ENCODE measurements at places on chromosomes 7 and 10. TPM values are rescaled to one million over a fixed set of nuclear protein-coding genes. Genes with fewer than 3 reads are reported as not detected.

DNA sequence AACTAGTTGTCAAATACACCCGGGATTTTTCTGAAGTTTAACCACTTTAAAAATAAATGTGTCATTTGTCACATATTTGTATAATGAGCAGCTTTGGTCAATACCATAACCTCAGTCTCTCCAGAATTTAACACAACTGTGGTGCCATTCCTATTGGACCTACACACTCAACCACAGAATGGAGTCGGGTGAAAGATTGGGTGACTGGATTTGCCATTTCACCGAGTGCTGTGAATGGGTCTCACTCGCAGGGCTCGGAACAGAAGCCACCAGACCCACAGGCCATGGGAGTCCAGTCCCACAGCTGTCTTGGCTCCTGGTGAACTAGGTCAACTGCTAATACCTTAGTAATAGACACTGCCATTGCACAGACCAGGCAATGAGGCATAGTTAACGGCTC, 298.4 kb downstream of the CCDC3 start:
- H3K27ac ChIP-seq, result peak overlapping the region; percentile 82
- no peak for DNase-seq
- no peaks in the 10 kb centered on the region for H3K36me3 ChIP-seq
- no peaks in the 10 kb centered on the region for H3K27me3 ChIP-seq

DNA sequence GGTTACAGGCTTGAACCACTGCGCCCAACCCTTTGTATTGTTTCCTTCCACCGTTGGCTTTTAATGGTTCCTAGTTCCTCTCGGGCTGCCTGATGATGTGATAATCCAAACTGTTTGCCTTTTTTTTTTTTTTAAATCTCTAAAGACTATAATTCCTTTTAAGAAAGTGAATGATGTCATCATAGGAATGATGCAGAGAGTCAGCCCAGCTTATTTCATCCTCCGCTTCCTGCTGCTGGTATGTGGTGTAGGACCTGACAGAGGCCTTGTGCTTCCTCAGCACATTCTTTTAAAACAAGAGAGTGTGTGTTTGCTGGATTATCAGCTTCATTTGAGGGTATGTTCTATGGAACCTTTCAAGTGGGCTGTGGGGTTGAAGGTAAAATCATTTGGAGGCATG, 241.4 kb downstream of the LRMDA start:
- H3K27ac ChIP-seq, result no peak overlapping the region
- peaks cover 9% of the 10 kb centered on the region for H3K27me3 ChIP-seq
- no peaks in the 10 kb centered on the region for H3K4me1 ChIP-seq
- DNase-seq, result peak; percentile 41
- H3K36me3 ChIP-seq, result no peaks in the 10 kb centered on the region

DNA sequence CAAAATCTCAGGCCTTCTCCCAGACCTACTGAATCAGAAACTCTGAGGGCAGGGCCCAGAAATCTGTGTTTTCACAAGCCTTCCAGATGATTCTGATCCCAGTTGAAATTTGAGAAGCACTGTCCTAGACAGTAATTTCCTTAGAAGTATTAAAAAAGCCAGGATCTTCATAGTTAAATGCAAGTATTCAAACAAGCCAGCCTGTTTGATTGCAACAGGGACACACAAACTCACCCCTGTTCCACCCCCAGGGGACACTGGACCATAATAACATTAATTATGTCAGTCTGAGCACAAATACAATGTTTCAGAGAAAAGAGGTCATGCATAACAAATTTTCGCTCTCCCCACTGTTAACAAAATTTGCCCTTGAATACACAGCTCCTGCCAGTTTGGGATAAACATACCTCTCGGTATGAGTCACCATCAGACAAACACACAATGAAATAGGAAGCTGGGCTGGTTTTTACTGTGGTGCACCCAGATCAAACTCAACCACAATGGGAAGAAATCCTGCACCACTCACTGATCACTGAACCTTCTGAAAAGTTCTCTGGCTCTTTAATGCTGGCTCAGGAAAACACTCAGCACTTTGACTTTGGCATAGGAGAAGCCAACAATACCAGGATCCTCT, 34.3 kb downstream of the ABLIM1 start:
- H3K36me3 ChIP-seq, result no peaks in the 10 kb centered on the region
- H3K4me1 ChIP-seq, result peaks cover 33% of the 10 kb centered on the region
- H3K27me3 ChIP-seq, result no peaks in the 10 kb centered on the region
- DNase-seq, result peak; percentile 94
- peak overlapping the region; percentile 14 for H3K27ac ChIP-seq
- H3K4me3 ChIP-seq, result no peak overlapping the region

DNA sequence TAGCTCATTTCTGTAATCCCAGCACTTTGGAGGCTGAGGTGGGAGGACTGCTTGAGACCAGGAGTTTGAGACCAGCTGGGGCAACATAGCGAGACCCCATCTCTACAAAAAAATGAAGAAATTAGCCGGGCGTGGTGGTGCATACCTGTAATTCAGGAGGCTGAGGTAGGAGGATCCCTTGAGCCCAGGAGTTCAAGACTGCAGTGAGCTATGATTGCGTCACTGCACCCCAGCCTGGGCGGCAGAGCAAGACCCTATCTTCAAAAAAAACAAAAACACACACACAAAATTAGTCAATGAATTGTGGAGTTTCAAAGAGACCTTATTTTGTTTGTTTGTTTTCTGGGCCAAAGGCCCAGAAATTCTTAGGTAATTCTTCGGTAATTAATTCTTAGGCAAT, 110.0 kb downstream of the CUX1 start:
- no peak overlapping the region for H3K4me3 ChIP-seq
- DNase-seq, result no peak
- H3K27me3 ChIP-seq, result no peaks in the 10 kb centered on the region

GRCh38 chr10:101779544-101780186, 3.6 kb downstream of the NPM3 start:
- no peak overlapping the region for H3K27ac ChIP-seq
- H3K4me1 ChIP-seq, result peaks cover 33% of the 10 kb centered on the region
- peaks cover 36% of the 10 kb centered on the region for H3K27me3 ChIP-seq
- H3K4me3 ChIP-seq, result peak overlapping the region; percentile 40
- peak; percentile 25 for DNase-seq

- H3K4me3 ChIP-seq, result no peak overlapping the region
- peak overlapping the region; percentile 14 for H3K27ac ChIP-seq
- H3K27me3 ChIP-seq, result no peaks in the 10 kb centered on the region
- DNase-seq, result peak; percentile 89
- no peaks in the 10 kb centered on the region for H3K36me3 ChIP-seq
These were observed 84.2 kb upstream of the FRMD4A start for GRCh38 chr10:14414901-14415300.

GRCh38 chr7:26630941-26631580, 233.3 kb downstream of the SKAP2 start:
- no peaks in the 10 kb centered on the region for H3K4me1 ChIP-seq
- H3K36me3 ChIP-seq, result no peaks in the 10 kb centered on the region
- no peak overlapping the region for H3K4me3 ChIP-seq
- no peaks in the 10 kb centered on the region for H3K27me3 ChIP-seq
- no peak for DNase-seq

DNA sequence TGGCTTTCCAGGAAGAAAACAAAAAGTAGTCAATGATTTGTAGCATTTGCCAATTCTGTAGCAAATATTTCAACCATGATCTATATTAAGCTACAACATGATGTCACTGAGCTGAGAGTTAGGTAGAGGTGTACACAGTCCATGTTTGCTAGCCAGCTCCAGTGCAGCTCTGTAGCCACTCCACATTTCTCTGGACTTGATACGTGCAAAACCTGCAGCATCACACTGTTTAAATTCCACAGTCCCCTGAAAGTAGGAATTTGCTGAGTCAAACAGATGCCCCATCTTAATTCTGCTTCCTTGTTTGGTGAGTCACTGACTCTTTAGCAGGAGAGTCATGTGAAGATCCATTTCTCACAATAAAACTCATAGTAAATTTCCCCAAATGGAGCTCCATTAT, 89.8 kb upstream of the LRRTM3 start:
- H3K36me3 ChIP-seq, result no peaks in the 10 kb centered on the region
- H3K27ac ChIP-seq, result peak overlapping the region; percentile 17
- no peak overlapping the region for H3K4me3 ChIP-seq
- peaks cover 32% of the 10 kb centered on the region for H3K4me1 ChIP-seq

DNA sequence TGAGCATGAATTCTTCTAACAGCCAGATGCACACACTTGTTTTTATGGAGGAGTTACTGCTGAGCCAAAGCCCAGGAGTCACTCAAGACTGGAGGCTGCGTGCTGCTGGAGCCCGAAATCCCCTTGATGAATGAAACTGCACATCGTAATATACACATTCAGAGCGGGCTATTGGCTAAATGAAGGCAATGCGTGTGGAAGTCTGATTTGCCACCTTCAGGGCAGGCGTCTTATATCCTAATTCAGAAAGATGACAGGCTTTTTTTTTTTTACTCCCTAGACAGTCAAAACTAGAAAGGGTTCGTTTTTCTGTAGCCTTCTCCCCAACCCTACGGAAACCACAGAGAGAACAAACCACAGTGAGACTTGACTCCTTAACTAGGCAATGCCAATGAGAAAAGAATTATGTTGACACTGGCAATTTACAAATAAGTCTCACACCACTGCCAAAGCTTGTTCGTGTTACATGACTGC, 227.2 kb upstream of the KLF14 start:
- H3K27ac ChIP-seq, result peak overlapping the region; percentile 99
- H3K27me3 ChIP-seq, result no peaks in the 10 kb centered on the region
- no peaks in the 10 kb centered on the region for H3K36me3 ChIP-seq
- DNase-seq, result peak; percentile 93

Gene TRIM74
- total RNA-seq, result 0.91 TPM

Gene GATAD1
- total RNA-seq, result 23.1 TPM

Gene HOXA6
- not detected for total RNA-seq

Gene GDF10
- total RNA-seq, result 6.1 TPM

Gene MYL10
- total RNA-seq, result 0.73 TPM

Gene STEAP1
- total RNA-seq, result 5.0 TPM

Gene BCCIP
- 68.1 TPM for total RNA-seq
